ENCODE measurements at places on chromosomes 7 and 10.

- DNase-seq, result no peak
Measured at GRCh38 chr10:11480687-11481086, 130.8 kb downstream of the USP6NL start.

- no peak for DNase-seq
Measured at GRCh38 chr7:68411742-68412141, 1186.5 kb upstream of the AUTS2 start.

DNA sequence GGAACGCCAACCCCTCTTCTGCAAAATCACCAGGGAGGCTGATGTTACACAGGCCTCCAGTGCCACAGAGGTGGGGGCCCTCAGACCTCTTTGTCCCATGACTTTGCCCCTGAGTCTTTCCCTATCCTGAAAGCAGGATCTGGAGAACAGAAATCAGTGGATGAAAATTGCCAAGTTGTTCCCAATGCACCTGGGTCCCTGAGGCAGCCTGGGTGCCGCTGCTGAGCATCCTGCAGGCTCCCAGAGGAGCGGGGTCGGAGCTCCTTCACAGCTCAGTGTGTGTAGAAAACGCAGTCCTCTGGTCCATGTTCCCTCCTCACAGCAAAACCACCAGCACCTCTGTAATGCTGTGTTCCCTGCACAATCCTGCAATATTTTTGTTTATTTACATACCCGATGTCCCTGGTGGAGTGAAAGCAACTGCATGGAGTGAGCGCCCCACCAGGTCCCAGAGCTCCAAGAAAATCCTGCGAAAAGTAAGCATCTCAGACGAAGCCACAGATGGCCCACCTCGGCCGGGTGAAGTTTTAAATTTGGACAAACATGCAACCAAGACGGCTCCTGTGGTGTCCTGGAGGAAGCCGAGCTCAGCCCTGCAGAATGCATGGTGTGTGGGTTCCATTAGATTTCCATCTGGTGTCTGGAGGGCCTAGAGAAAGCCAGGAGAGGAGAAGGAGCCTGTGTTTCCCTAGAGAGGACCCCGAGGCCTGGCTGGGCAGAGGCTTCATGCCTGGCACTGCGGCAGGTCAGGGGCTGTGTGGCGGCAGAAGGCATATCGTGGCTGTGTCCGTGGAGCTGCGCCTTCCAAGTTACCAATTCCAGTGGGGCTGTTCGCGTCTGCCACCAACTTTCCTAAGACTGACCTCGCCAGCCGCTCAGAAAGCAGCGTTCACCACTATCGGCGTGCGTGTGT, 235.2 kb downstream of the WDR37 start:
- DNase-seq, result no peak

DNA sequence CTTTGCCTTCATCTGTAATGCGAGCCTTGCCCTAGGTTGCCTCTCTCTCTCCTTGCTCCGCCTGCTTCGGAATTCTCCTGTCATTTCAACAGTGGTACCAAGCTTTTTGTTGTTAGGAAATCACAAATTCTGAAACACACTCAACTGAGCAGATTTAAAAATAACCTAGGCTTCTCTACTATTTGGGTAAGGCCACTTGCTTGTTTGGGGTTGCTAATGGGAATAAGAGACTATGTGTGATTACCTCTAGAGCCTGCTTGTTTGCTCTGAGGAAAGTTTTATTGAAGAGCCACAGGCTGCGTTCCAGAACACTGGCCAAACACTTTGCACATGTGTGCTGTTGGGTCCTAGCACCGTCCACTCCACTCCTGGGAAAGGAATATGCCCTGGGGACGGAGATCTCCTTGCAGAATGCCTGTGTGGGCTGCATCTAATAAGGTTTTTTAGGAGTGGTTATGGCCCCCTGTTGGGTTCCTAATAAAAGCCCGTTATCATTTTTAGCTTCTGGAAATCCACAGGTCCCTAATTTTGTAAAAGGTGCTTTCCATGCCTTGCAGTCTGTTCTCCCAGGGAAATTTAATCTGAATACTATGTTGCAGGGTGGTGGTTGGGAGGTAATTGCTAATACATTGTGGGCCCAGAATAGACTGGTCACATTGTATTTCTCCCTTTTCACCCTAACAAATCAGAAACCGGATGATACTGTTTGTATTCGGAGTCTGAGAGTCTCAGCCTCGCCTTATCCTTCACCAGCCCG, 68.7 kb upstream of the KLF6 start:
- DNase-seq, result no peak

GRCh38 chr7:150787321-150788281, 12.6 kb downstream of the TMEM176B start:
- DNase-seq, result no peak

GRCh38 chr10:95181726-95182125, 12.3 kb upstream of the ACSM6 start:
- no peak for DNase-seq

DNA sequence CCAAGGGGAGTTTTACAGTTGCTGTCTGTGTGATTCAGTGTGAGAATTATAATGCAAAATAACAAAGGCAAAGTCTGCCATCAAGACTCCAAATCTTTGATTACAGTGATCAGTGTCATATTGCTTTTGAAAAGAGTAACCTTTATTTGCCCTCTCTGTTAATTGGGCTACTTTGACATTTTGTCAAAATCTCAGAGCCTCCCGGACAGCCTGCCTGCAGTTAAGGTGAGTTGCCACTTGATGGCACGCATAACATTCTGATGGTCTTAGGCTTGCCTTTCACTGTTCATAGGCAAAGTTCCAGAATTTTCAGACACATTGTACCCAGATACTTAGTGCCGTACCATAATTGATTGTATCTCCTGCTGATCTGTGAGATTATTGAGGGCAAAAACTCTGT, 253.5 kb downstream of the ABCA13 start:
- no peak for DNase-seq

GRCh38 chr7:5309146-5309545, 26.4 kb downstream of the SLC29A4 start:
- no peak for DNase-seq

DNA sequence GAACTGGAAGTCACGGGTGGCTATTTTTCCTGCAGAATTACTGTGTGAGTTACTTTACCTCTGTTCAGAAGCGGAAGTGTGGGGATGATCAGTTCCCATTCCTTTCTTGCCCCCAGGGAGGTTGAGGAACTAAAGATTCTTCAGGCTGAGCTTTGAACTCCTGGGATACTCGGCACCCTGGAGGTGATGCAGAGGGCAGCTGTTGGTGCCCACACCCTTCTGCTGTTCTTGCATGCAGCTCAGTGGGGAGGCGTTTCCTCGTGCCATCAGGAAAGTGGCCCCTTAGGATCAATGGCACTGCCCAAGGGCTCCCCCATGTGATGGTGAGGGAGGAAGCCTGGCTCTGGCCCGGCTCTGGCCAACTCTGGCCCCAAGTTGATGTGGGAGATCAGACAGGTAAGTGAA, 44.7 kb upstream of the MXI1 start:
- no peak for DNase-seq

- DNase-seq, result no peak
Measured at GRCh38 chr7:148374396-148375259, 215.9 kb upstream of the C7orf33 start.

- no peak for DNase-seq
Measured at GRCh38 chr7:140653319-140654108, 12.9 kb upstream of the DENND2A start.

All from activated gamma-delta T cell (primary cell).